ENCODE measurements at places on chromosomes 5 and 9.

- DNase-seq, result peak; percentile 29
Observed at GRCh38 chr5:154794525-154795234, 39.5 kb downstream of the LARP1 start.

DNA sequence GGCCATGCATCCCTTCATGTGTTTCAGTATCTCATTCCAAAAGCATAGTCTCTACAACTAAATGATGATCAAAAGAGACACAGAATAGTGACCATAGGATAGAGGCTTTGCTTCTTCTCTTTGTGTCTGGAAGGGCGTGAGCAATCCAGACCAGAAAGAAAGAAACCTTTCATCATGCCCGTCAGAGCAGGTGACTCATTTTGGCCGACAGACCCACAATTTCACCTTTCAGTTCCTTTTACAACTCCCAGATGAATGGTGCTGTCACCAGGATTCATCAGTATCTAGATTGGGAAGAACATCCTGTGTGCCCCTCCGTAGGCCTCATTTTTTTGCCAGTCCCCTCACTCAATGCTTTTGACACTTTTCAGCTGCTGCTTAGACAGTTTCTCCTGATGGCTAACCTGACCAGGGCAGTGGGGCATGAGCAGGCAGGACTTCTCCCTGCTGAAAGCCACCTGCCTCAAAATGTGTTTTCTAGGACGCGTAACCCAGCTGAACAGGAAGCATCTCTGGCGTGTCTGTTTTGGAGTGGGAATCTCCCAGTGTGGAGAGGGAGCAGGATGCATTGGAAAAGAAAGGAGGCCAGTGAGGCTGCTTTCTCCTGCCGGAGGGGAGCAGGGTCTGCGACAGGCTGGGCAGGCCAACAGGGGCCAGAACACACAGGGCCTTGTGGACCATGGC lies 21.2 kb downstream of the ABLIM3 start:
- DNase-seq, result no peak

- no peak for DNase-seq
Observed at GRCh38 chr9:133252301-133253020, 22.5 kb downstream of the ABO start.

DNA sequence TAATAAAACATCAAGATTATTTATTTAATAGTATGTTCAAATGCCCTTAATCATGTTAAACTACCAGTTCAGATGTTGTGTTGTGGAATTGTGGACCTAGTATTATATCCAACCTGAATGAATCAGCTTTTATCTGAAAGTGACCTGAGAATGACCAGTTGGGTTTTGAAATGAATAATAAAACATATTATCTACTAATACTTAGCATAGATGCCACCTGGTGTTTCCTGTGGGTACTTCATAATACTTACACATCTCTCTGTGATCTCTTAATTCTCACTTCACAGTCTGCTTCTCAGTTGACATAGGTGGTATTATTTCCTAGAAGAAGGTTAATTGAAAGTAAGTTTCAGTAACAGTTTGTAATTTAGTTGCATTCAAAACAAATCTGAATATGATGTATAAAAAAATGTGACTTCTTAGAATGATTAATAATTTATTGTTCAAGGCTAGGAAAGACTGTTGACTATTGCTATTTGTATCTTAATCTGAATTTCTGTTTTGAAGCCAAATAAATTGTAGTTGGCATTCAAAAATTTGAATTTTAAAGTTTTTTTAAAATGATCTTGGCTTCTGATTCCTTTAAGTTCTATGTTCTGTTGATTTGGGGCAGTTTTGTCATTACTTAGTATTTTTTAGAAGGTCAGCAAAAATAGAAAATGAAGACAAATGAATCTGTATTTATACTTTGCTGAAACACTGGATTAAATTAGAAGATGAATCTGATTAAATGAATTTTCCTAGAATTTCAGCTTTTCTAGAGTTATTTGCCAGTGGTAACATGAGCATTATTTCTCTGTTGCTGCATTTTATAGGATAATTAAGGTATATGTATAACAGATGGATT lies 48.2 kb downstream of the KIF2A start:
- DNase-seq, result peak; percentile 11

GRCh38 chr5:130151239-130151638 lies 247.0 kb downstream of the CHSY3 start:
- DNase-seq, result no peak

GRCh38 chr9:83296123-83296522 lies 233.2 kb upstream of the RASEF start:
- DNase-seq, result no peak

- DNase-seq, result no peak
Observed at GRCh38 chr5:91269198-91269597, 113.9 kb downstream of the ARRDC3 start.

DNA sequence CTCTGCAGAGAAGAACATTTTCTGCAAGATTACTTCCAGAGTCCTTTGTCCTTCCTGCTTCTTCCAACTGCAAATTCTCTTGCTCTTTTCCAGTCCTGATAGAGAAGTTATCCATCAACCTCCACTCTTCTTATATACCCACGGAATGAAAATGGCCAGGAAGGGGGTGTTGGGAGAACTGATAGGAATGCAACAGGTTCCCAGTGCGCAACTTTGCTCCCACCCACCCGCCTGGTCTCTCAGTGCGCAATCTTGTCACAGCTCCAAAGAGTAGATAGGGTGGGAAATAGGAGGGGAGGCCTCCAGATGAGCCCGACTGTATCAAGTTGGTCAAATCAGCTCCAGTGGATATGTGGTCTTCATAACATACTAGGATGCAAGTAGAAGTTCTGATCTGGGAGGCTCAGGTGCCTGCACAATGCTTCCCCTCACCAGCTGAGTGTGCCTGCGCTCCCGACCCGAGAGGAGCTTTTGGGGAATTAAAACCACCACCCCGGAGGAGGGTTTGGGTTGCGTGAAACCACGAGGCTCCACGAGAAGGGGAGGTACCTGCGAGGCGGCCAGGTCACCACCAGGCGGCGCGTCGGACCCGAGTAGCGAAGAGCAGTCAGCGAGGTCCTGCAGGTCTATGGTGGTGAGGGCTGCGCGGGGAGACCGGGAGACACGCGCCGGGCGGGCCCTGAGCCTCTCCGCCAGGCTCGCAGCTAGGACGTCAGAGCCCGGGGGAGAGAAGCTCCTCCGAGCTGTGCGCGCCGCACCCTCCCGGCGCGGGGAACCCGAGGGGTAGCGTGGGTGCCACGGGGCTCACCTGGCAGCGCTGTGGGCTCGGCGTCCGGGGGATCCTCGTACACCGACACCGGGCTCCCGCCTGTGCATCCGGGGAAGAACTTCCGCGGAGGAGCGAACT lies 835 bp downstream of the MCIDAS start:
- DNase-seq, result no peak

- DNase-seq, result no peak
Observed at GRCh38 chr9:100473276-100474081, 530 bp downstream of the TMEFF1 start.

DNA sequence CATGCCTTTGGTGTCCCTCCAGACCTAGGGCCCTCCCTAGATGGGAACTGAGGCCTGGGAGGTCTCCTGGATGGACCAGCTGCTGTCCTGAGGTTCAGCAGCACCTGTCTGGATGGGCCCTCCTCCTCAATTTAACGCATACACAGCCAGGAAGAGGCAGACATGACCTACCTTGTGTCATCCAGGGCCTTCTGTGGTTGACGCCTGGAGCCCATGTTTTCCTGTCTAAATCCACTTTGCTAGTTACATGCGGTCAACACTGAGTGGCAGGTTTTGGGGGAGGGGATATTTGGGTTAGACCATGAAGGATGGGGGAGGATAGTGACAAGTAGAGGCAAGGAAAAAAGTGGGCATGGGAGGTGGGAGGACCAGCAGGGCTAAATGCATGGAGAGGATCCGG lies 3.1 kb upstream of the STC2 start:
- no peak for DNase-seq

DNA sequence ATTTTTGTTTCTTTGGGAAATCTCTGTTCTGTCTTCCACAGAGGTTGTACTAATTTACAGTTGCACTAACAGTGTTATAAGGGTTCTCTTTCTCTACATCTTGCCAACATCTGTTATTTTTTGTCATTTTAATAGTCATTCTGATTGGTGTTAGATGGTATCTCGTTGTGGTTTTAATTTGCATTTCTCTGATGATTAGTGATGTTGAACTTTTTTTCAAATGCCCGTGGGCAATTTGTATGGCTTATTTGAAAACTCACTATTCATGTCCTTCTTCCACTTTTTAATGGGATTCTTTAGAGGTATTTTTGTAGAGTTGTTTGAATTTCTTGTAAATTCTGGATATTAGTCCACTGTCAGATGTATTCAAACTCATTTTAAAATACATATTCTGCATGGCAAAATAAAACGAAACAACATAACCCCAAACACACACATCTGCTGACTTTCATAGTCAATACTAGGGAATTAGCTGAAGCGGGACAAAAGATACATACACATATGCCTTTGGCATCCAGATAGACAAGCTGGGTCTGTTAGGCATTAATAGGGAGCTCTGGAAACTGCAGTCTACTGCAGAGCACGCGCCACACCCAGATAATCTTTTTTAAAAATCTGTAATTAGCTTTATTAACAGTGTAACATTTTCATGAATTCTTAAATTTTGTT lies 5.8 kb upstream of the SPATA31C2 start:
- DNase-seq, result no peak

GRCh38 chr9:124828489-124829333 lies 24.5 kb upstream of the WDR38 start:
- no peak for DNase-seq

DNA sequence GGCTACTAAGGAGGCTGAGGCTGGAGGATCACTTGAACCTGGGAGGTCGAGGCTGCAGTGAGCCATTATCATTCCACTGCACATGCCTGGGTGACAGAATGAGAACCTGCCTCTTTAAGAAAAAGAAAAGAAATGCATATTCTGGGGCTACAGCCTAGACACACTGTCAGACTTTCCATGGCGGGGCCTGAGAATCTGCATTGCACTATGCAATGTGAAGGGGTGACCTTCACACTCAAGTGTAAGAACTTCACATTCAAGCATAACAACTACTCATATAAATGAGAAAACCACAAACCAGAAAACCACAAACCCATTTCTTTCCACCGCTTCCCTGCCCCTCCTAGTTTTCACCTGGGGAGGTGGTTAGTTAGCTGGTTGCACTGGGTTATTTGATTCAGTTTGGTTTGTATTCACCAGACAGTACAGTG lies 18.0 kb upstream of the FBP2 start:
- DNase-seq, result no peak

DNA sequence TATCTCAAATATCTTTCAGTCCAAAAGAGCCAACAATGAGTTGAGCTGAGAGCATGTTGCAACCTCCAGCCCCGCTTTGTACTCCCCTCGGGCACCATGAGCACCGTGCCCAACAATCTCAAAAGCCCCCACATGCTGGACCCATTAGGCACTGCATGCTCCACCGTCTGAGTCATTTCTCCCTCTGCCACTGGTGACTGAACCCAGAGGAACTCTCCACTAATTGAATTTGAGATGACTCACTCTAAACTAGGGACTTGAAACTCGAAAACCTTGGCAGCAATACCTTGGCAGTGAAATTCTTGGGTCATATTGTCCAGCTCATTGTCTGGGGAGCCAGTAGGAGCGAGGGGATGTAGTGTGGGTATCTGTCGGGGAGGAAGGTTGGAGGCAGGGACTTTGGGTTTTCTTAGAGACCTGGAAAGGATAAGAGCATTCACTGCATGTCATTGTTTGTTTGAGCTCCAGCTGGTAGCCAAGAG lies 49.9 kb upstream of the SLIT3 start:
- peak; percentile 69 for DNase-seq

GRCh38 chr5:150188146-150188842 lies 1.6 kb upstream of the SLC6A7 start:
- DNase-seq, result no peak

DNA sequence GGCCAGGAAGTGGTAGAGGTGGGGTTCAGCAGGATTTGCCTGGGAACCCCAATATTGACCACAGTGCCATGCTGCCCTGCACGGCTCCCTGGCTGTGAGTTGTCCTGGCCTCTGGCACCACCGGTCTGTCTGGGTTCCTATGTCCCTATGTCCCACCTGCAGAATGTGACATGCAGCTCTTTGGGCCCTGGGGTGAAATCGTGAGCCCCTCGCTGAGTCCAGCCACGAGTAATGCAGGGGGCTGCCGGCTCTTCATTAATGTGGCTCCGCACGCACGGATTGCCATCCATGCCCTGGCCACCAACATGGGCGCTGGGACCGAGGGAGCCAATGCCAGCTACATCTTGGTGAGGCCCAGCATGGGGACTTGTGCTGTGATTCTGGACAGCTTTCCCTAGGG lies 2.0 kb upstream of the CACFD1 start:
- DNase-seq, result no peak

DNA sequence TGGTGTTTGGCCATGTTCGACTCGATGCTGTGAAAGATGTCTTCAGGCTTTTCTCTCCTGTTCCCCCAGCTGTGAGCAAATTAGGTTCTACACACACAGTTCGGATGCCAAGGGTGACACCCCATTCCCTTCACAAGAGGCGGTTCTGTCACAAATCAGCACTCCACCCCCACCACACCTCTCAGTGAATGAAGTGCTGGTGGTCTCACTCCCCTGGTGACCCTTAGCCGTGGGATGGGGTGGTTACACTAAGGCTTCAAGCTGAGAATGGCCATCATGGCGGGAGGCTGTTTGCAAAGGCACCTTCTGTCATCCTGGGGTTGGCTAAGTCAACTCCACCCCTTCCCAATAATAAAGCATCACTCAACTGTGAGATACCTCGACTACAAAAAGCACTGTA lies 26.4 kb downstream of the AMBP start:
- no peak for DNase-seq

GRCh38 chr5:40688127-40688761 lies 8.5 kb downstream of the PTGER4 start:
- DNase-seq, result peak; percentile 72

GRCh38 chr5:407051-407450 lies 35.9 kb upstream of the EXOC3 start:
- no peak for DNase-seq

DNA sequence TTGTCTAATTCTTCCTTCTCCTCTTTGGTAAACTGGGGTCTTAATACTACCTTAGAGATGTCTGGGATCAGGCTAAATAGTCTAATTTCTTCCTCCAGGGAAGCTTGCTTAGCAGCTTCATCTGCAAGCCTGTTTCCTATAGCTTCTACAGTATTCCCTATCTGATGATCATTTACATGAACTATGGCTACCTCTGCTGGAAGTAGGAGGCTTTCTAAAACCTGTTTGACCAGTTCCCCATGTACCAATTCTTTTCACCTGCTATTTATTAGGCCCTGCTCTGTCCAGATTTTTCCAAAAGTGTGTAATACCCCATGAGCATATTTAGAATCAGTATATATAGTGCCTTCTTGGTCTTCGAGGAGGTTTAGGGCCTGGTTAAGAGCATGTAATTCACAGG lies 619.8 kb downstream of the HINT1 start:
- DNase-seq, result no peak

GRCh38 chr5:89055695-89056085 lies 172.7 kb upstream of the MEF2C start:
- DNase-seq, result no peak

All from AG04450 (cell line).